ENCODE measurements at places on chromosomes 3 and 15. TPM values are rescaled to one million over a fixed set of nuclear protein-coding genes. Genes with fewer than 3 reads are reported as not detected.

- no peak for ATAC-seq
Measured at GRCh38 chr15:50774450-50774849, 8.9 kb upstream of the SPPL2A start.

Gene ZNF197
- total RNA-seq = 53.0 TPM

GRCh38 chr15:67083135-67083762, 17.8 kb downstream of the SMAD3 start:
- no peak for ATAC-seq

Gene TP53BP1
- total RNA-seq = 87.0 TPM

GRCh38 chr15:39720081-39720480, 62.6 kb downstream of the FSIP1 start:
- no peak for ATAC-seq

- no peak for ATAC-seq
Measured at GRCh38 chr15:77627067-77627466, 5.6 kb downstream of the LINGO1 start.

GRCh38 chr3:195260280-195260905, 10.6 kb downstream of the XXYLT1 start:
- no peak for ATAC-seq

Gene SPATA12
- total RNA-seq = 0.76 TPM

- ATAC-seq = no peak
Measured at GRCh38 chr3:127171320-127171719, 21.6 kb upstream of the PRR23E start.

Gene P2RY13
- 0.18 TPM for total RNA-seq

DNA sequence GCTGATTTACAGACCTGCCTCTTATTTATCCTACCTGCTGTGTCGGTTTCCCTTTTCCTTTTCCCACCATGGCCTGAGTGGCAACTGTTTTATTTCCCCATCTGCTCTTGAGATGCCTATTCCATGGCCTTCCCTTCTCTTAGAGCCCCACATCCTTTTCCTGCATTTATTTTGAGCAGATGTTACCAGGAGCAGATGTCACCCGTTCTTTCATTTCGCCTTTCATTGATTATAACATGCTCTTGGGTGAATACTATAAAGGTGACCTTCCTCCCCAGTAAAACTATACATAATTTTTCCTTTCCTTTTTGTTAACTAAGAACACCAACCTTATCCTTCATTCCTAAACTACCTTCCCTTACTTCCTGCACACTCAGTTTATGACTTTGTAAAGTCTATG, 8.5 kb upstream of the P2RY1 start:
- ATAC-seq = no peak

- no peak for ATAC-seq
Measured at GRCh38 chr3:59990915-59991314, 941.1 kb upstream of the CFAP20DC start.

GRCh38 chr15:100339999-100340398, 1.8 kb downstream of the ADAMTS17 start:
- no peak for ATAC-seq

- no peak for ATAC-seq
Measured at GRCh38 chr3:177513815-177514610, 316.7 kb upstream of the TBL1XR1 start.

DNA sequence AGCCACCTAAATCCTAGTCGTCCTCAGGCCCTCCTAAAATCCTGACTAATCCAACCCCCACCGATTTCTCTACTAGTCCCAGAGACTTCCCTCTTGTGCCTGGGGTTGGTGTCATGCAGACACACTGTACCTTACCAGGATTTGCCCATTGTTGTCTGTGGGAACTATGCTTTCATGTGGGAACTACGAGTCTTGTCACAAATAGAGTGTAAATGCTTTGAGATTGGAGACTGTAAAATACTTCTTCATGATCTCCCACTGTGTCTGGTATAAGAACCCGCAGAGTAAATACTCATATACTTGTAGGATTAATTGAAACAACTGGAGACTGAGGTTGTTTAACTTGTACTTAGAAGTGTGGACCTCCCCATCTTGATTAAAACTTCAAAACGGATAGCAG, 11.2 kb downstream of the B3GNT5 start:
- ATAC-seq = no peak

Gene SSUH2
- total RNA-seq = 1.7 TPM

DNA sequence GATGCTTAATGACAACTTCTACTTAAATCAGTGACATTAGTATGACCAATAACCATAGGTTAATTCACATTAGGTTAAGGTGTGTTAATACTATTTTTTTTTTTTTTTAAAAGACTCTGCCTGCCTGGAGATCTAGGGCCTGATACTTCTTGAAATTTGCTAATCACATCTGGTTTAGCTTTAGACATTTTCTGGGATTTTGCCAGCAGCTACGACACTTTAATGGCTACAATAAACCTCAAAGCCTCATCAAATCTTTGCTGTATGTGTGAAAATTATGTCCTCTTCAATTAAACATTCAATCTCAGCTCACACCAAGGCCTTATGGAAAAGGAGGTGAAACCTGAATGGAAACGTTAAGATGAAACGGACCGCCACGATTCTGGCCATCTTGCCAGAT, 167.9 kb downstream of the GREM1 start:
- no peak for ATAC-seq

- no peak for ATAC-seq
Measured at GRCh38 chr3:99883138-99883461, 65.4 kb downstream of the CMSS1 start.

Gene FYCO1
- 15.7 TPM for total RNA-seq

Gene PAK6
- 5.7 TPM for total RNA-seq

- no peak for ATAC-seq
Measured at GRCh38 chr3:147713234-147714133, 304.3 kb downstream of the ZIC1 start.

Gene BCL2A1
- not detected for total RNA-seq

DNA sequence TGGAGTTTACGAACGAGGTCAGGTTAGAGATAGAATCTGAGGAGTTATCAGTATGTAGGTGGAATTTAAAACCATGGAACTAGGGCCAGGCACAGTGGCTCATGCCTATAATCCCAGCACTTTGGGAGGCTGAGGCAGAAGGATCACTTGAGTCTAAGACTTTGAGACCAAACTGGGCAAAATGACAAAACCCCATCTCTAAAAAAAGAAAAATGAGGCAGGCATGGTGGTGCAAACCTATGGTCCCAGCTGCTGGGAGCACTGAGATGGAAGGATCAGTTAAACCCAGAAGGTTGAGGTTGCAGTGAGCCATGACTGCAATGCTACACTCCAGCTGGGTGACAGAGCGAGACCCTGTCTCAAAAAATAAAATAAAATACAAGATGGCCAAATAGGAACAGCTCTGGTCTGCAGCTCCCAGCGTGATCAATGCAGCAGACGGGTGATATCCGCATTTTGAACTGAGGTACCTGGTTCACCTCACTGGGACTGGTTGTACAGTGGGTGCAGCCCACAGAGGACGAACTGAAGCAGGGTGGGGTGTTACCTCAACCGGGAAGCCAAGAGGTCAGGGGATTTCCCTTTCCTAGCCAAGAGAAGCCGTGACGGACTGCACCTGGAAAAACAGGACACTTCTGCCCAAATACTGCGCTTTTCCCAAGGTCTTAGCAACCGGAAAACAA, 33.3 kb downstream of the ZMAT3 start:
- ATAC-seq = no peak

DNA sequence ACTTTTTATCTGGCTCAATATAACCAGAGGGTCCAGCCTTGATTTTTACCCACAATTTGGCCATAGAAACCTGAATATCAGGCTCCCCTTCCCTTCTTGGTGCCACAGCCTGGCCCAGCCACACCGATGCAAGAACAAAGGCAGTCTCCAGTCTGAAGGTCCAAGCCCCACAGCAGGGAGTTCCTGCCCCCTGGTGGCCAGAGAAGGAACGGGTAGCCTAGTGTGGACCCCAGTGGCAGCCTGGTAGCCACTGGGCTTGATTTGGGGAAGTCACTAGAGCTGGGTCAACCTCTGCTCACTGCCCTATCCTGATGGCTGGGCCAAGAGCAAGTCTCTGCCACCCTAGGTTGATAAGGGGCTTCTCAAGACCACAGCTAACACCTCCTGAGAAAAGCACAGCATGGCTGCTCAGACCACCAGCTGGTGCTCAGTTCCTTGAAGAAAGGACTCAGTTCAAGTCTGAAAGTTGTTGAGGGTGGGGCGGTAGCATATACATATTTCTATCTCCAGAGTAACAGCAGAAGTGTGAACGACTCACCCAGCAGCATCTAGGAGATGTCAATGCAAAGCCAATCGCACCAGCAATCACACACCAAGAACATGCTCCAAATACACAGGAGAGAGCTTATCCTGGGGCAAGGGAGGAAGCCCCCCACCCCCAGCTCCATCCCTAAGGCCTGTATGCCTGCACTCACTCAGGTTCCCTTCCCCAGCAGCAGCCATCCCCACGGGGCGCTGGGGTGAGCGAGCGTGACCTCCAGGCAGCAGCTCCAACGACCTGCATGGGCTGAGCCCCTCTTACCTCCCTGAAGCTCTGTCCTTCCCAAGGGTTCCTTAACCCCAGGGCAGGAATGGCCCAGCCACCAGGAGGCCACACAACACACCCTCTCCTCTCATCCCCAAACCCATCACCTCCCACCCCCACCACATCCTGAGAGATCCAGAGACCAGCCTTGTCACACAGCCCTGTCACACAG, 7.6 kb downstream of the PFKFB4 start:
- peak; percentile 95 for ATAC-seq

- no peak for ATAC-seq
Measured at GRCh38 chr3:36814066-36814717, 49.8 kb upstream of the DCLK3 start.

GRCh38 chr15:94610069-94610468, 378.7 kb downstream of the MCTP2 start:
- ATAC-seq = no peak

DNA sequence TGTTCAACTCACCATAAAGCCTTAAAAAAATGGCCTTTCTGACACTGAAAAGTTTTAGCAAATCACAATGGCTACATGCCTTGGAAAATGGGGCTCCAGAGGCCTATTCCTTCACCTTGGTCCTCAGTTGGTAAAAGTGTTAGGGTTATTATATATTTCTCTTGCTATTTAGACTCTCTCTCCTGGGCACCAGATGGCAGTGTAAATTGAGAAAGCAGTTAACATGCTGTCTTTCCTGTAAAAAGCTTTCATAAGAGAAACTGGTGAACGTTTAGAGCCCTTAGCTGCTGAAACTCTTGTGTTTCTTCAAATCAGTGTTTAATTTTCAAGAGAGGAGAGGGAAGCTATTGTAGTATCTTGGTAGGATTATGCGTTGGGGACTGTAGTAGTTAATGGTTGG, 89.9 kb downstream of the LRTM1 start:
- no peak for ATAC-seq

Gene MFGE8
- 47.7 TPM for total RNA-seq

- ATAC-seq = no peak
Measured at GRCh38 chr3:25430287-25430934, 2.3 kb downstream of the RARB start.

Gene GOLGA8T
- not detected for total RNA-seq

Gene TMEM108
- 35.5 TPM for total RNA-seq

GRCh38 chr3:86969500-86970189, 21.3 kb downstream of the VGLL3 start:
- ATAC-seq = peak; percentile 13

DNA sequence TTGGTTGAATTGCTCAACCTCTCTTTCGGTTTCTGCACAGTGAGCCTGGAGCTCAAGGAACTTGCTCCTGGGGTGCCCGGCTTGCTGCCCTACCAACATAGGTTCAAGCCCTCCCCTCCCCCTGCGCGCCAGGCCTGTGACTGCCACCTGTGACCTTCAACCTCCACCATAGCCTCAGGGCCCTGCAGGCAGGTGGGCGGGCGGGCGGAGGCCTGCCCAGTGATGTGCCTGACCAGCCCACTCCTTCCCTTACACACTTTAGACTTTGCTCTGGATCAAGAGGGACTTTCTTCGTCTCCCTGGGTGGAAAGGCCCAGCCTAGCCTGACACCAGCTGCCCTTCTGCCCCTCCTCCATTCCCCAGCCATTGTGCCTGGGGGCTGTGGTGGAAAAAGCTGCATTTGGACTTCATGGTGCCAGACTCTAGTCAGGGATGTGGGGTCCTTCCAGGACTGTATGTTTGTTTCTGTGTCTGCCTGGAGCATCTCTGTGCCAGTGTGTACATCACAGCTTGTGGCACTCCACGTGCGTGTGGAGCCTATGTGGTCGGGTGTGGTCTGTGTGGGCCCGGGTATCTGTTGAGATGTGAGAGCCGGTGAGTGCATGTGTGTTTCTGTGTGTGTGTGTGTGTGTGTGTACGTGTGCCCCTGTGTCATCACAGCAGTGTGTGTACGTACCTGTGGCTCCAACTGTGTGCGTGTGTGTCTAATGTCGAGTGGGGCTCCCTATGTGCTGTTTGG, 9.5 kb downstream of the PRKCD start:
- ATAC-seq = peak; percentile 11

DNA sequence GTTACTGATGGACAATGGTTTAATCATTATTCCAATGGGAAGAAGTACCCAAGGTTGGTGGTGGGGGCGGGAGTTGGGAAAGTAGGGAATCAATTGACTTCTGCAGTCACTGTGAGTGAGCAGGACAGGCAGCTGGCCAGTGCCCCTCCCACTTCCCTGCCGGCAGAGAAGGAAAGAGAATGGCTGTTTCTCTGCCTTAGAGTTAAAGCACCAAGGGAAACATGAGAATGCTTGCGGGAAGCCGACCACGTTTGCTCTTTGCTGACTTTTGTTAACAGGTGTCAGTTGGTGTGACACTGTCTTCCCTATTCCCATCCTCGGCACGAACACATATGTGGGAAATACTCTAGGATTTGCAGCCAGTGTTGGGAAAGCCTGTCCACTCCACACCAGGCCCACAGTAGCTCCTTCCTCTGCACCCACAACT, 33.5 kb upstream of the MFSD1 start:
- ATAC-seq = peak; percentile 63

Gene NANOGP8
- total RNA-seq = not detected

DNA sequence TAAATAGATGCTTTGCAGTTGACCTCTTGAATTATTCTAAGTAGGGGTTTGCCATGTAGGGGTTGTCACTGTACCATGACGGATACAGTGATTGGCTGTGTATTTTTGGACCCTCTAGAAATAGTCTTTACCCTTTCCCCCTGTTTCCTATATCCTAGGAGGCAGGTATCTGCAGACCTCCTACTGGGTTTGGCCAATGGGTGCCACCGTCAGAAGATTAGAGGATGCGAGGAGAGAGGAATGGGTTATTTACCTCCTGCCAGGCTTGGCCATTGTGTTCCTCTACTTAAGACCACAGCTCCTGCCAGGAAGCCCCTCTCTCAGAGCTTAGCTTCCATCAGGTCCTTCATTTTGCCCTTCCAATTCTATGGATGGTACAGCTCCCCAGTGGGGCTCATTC, 40.2 kb upstream of the CLRN1 start:
- ATAC-seq = no peak

Gene CHRD
- total RNA-seq = 5.1 TPM
